ENCODE measurements at places on chromosomes 6 and 20.
A peak's percentile ranks its signal among the peaks of the same experiment; 100 is the strongest.

- DNase-seq: no peak
Observed at GRCh38 chr20:64116541-64117431, 9.4 kb upstream of the NPBWR2 start.

DNA sequence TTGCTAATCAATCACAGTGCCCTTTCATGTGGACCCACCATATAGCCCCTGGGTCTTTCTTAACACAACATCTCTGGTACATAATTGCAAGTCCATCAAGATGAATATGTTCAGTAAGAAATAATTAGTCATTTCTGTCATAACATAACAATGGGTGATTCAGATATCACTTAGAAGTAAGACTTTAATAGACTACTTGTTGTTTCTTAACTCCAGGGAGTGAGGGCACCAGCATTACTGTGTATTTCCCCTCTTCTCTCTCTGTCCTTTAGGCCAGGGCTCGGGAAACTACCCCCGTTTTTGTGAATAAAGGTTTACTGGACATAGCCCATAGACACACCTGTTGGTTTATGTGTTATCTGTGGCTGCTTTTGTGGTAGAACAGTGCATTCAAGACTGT, 123.5 kb downstream of the SLC24A3 start:
- DNase-seq: no peak

DNA sequence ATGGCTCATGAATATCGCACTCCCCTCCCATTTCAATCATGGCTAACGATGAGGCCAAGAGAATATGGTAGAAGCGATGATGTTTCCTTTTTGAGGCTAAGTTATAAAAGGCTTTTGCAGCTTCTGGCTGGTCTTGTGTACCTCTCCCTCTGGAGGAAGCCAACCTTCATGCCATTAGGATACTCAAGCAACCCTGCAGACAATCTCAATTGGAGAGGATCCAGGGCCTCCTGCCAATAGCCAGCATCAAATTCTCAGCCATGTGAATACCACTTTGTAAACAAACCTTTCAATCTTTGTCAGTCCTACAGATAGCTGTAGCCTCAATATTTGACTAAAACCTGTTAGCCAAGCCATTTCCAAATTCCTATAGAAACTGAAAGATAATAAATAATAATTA, 738.4 kb downstream of the KIF16B start:
- DNase-seq: peak; percentile 9

DNA sequence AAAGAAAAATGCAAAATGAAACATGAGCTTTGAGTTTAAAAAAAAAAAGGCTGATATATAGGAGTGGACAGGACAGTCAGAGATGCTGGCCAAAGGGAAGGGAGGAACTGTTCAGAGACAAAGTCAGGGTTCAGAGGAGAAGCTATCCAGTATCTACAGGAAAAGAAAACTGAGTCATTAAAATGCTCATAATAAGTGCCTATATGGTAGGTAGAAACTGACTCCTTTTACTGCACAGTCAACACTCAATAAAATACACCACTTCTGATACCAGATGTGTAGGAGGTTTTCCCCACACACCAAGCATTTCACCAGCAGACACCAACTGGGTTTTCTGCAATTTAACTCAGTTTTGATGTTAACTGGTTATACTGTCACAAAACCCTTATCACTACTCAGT, 32.9 kb downstream of the FRK start:
- DNase-seq: peak; percentile 53

- no peak for DNase-seq
Observed at GRCh38 chr6:109239651-109240321, 142.5 kb downstream of the CD164 start.

- no peak for DNase-seq
Observed at GRCh38 chr6:168198302-168199180, 119.5 kb upstream of the FRMD1 start.

DNA sequence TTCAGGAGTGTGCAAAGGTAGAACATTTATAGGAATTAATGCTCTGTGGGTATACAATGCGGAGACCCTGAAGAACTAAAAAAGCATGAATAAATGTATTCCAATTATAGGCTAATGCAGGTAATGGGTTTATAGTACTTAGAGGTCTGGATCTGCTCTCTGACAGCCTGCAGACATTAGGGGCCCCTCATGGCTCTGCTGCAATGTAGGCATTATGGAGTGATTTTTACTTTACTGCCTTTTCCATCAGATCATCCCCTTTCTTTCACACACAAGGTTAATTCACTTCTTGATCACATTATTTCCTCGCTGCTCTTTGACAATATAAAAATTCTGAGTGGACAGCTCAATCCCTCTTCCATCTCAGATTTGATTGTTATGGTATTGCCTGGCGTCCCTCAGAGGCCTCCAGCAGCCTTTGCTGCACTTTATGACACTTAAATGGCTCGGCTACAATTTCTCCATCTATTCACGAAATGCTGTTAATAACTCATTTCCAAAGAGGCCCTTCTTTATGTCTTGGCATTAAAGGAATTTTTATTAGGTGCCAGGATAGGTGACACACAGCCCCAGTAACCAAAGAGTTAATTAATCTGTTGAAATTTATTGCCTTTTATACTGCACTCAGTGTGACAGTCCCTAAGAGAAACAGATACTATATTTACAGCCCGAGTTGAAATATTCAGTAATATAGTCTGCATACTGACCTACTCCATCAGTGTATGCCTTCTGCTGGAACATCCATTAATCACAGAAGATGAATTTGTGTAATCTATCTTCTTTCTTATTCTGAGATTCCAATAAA, 33.4 kb upstream of the SLC35B3 start:
- no peak for DNase-seq

GRCh38 chr6:29142309-29142708, 28.4 kb upstream of the OR2J2 start:
- no peak for DNase-seq

DNA sequence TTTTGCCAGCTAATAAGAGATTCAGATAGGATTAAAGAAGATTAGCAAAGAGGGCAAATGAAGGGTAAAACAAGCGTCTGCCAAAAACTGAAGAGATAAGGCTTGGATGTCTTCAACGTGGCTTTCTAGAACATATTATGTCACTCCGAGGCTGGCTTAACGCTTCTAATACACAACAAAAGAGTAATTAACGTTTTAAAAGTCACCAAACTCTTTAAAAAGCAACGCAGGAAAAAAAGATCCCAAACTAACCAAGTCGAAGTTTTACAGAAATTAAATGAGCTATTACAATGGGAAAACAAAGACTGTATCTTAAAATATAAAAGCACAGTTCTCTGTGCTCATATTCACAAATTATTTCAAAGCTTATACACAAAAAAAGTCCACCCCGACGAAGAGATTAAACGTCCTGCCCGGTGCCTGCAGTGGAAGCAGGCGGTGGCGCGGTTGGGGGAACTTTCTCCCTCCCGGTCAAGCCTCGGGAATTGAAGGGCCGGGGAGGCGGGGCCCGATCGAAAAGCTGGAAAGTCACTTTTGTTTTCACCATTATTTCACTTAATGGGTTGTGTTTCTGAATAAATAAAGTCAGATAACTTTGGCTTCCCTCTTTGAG, 1.2 kb downstream of the MAK start:
- DNase-seq: no peak

DNA sequence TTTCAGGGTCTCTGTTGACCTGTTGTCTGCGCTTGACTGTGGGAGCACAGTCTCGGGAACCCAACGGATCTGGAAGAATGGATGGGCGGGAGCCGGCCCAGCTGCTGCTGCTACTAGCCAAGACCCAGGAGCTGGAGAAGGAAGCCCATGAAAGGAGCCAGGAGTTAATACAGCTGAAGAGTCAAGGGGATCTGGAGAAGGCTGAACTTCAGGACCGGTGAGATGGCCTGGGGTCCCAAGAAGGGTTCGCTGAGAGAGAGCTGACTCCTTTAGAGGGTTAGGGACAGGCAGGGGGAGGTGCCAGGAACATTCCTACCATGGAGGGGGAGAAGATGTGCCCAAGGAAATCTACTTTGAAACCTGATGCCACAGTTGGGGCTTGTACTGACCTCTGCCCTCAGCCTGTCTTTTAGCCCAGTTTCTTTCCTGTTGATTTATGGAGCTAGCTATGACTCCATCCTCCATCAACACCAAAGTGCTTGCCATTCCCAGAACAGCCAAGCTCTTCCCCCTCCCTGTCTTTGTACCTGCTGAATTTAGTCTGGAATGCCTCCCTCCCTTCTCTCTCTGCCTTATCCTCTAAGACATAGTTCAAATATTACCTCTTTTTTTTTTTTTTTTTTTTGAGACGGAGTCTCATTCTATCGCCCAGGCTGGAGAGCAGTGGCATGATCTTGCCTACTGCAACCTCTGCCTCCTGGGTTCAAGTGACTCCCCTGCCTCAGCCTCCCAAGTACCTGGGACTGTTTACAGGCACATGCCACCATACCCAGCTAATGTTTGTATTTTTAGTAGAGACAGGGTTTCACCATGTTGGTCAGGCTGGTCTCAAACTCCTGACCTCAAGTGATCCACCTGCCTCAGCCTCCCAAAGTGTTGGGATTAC, 12.2 kb downstream of the CEP250 start:
- peak; percentile 57 for DNase-seq

DNA sequence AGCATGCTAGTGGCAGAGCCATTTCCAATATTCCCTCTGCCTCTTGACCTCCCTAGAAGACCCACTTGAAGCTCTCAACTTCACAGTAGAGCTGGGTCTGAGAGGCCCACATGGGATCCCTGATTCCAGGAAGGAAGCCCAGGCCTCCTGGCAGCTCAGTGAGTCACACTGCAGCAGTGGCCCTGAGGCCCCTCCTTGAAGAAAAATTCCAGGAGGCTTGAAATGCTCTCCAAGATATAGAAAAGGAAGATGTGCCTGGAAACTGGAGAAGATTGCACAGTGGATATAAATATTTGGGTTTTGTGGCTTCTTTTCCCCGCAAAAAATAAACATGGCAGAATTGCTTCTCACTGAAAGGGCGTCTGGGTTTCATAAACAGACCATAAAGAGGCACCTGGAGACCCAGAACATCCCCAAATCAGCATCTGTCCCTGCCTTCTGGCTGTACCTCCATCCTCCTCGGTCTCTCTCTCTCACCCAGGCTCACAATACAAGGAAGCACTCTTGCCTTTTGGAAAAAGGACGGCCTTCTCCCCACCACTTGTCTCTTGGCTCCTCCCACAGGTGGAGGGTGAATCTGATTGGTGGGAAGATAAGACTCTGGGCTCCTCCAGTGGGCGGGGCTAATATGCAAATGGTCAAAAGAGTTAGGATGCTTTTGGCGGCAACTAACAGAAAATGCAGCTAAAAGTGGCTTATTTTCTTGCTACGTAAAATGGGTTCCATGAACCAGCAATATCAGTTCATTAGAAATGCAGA, 200.0 kb upstream of the SULF2 start:
- DNase-seq: peak; percentile 45

DNA sequence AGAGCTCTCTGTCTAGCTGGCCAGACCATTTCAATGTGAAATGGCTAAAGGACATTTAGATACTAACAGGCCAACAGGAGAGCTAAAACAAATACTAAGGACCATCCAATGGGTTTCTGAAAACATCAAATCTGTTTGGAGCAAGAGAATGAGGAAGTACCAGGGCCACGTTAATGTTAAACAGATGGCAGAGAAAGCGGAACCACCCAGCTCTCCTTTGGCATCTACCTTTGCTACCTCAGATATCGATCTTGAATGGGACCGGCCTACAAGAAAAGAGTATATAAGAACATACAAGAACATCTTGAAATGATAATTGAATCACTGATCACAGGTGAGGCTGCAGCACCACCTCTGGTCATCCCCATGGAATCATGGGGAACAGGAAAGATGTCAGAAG, 31.8 kb downstream of the KCNK5 start:
- DNase-seq: no peak

DNA sequence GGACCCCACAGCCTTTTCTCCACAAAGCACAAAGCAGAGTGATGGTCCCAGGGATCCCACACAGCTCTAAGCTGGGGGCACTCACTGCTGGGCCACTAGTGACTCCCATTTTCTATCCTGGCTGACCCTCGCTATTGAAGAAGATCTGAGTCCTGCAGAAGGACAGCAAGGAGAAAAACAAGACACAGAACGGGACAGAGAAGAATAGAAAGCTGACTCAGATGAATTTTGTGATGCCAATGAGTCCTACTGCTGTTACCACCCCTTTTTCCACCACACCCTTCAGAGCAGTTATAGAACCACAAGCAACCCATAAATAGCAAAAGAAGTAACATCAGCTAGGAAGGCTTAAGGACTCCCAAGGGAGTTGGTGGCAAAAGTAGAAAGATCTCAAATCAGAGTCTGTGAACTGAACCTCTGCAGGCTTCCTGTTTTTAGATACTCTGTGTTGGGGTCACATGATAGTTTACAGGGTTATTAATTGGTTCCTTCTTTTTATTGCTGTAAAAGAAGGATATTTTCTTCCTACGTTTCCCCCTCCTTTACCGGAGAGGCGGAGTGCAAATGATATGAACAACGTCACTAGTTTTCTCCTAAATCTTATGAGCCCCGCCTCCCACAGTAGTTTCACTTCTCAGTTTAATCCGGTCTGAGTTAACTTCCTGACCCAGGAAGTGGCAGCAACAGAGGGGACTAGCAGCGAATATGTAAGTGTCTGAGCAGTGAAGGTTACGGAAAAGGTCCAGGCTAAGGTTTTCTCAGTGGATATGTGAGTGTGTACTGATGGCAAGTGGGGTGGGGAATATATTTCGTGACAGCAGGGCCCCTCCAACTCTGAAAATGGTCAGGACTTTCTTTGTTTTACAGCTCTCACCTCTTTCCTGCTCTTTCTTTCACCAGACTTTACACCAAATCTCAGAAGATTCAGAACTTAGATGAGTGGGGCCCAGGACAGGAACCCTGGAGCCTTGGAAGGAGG, at the start of gene TRIM38:
TRIM38 (plus strand) TSS at position 654 of the 979 bp plus-strand sequence. CDS start 3,721 bp downstream, outside the sequence.
- peak; percentile 75 for DNase-seq

GRCh38 chr6:152068622-152069261, 261.3 kb downstream of the ESR1 start:
- DNase-seq: no peak

DNA sequence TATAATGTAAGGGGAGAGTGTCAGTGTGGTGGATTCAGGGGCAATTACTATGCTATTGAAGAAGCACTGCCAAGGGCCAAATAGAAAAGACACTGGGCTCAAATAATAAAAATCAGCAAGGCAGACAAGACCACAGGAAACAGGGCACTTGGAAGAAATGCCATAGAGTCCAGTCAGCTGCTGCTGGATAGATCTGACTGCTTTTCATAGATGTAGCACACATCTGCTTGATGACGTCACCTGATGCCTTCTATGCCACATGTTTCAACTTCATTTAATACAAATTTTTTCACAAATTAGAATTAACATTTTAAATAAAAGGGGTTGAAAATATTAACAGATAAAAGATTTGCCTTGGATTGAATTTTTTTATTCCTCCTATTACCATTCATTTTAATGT, 23.9 kb upstream of the AHI1 start:
- DNase-seq: no peak

DNA sequence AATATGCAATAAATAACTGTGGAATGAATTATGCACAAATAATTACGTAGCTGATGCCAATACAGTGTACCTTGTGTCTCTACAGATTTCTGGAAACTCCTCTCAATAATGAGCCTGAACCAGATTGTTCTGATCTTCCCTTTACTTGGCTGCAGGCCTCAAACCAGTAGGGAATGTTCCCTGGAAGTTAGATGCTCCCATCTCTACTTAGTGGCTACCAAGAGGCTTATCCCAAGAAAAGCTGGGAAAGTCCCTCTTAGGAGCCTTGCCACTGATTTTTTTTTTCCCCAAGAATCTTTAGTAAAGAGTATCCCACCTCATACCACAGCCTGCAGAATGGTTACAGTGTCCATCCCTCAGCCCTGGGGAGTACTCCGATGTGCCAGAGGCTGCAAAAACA, 702.1 kb downstream of the RFPL4B start:
- no peak for DNase-seq

GRCh38 chr20:4383961-4384360, 337.7 kb upstream of the PRND start:
- DNase-seq: no peak
